ENCODE measurements at places on chromosomes 16 and 17. TPM values are rescaled to one million over a fixed set of nuclear protein-coding genes. Genes with fewer than 3 reads are reported as not detected.

The ARL17B gene
- total RNA-seq: 18.8 TPM

The ABCC11 gene
- total RNA-seq: not detected

The TMEM114 gene
- total RNA-seq: 0.52 TPM

The SMIM36 gene
- not detected for total RNA-seq

The CTRL gene
- total RNA-seq: 8.0 TPM

DNA sequence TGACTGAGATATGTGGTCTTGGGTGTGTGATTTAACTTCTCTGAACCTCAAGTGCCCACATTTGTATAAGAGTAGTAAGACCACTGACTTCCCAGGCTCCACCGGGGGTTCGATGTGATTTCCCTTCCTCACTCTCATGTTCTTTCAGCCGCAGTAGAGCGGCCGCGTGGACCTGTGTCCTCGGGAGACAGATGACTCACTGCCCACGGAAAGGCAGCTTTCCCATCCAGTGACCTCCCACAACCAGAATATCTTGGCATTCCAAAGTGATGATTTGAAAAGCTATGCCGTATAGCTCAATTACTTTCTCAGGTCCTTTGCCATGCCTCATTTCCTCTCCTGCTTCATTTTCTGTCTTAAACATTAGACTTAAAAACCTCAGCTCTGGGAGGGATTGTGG lies 73.6 kb downstream of the IL21R start:
- no peak overlapping the region for H3K4me3 ChIP-seq
- peaks cover 42% of the 10 kb centered on the region for H3K36me3 ChIP-seq
- H3K27ac ChIP-seq: no peak overlapping the region
- no peaks in the 10 kb centered on the region for H3K4me1 ChIP-seq

GRCh38 chr17:33028061-33028460 lies 36.4 kb downstream of the SPACA3 start:
- DNase-seq: no peak
- H3K27me3 ChIP-seq: no peaks in the 10 kb centered on the region
- no peak overlapping the region for H3K4me3 ChIP-seq
- H3K27ac ChIP-seq: no peak overlapping the region

- 0 out of 2 replicates have a peak overlapping the region, but pooled peaks have one; percentile 55 for H3K27ac ChIP-seq
- H3K4me3 ChIP-seq: no peak overlapping the region
- H3K4me1 ChIP-seq: no peaks in the 10 kb centered on the region
- no peaks in the 10 kb centered on the region for H3K36me3 ChIP-seq
- no peak for DNase-seq
These were observed 2.6 kb downstream of the SPNS3 start for GRCh38 chr17:4436381-4436780.

GRCh38 chr17:332558-333322 lies 19.9 kb downstream of the RPH3AL start:
- peaks cover 16% of the 10 kb centered on the region for H3K4me1 ChIP-seq
- H3K27me3 ChIP-seq: no peaks in the 10 kb centered on the region
- H3K27ac ChIP-seq: no peak overlapping the region
- no peak overlapping the region for H3K4me3 ChIP-seq

DNA sequence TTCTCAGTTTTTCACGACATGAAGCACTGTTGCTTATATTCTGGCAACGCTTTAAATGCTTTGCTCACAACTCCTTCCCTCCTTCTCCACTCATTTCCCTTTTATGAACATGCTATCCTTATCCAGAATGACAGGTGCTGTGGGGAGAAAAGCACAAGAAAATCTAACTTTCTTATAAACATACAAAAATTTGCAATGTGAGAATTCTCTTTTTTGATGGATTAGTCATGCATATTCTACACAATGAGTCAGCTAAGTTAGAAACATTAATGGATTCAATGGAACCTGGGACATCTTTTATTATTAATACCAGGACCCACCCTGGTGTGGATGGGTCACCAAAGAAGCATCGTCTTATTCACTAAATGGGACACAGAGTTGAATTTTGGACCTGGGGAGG lies 234.6 kb upstream of the CDH5 start:
- H3K4me3 ChIP-seq: no peak overlapping the region
- H3K27ac ChIP-seq: no peak overlapping the region

GRCh38 chr17:82105882-82106687 lies 8.0 kb upstream of the FASN start:
- H3K27me3 ChIP-seq: 0 out of 2 replicates have a peak, but pooled peaks cover 4% of the 10 kb centered on the region
- H3K4me3 ChIP-seq: peak overlapping the region; percentile 26
- no peak overlapping the region for H3K27ac ChIP-seq
- DNase-seq: peak; percentile 89
- H3K4me1 ChIP-seq: peaks cover 33% of the 10 kb centered on the region

DNA sequence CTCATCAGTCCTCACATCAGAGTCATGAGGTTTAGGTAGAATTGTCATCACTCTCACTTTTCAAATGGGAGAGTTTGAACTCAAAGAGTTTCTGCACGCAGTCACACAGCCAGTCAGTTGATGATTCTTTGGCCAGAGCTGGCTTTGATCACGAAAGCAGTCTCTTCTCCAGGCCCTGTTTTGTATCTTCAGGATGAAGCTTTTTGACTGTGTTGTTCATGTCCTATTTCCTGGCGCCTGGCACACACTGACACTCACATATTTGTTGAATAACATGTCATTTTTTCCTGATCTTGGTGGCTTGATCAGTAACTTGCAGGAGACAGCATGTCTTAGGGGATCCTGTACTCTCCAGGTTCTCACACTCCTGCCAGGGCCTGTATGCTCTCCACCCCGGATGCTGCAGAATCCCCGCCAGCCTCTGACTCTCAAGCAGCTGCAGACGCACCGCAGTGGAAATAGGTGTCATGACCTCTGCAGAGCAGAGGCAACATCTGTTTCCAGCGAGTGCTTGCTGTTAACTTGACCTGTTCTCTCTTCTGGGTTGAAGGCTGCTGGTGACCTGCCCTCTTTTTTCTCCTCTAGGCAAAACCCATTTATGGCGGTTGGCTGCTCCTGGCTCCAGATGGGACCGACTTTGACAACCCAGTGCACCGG lies 33.0 kb downstream of the MPRIP start:
- H3K27ac ChIP-seq: no peak overlapping the region
- no peaks in the 10 kb centered on the region for H3K4me1 ChIP-seq
- H3K27me3 ChIP-seq: no peaks in the 10 kb centered on the region
- H3K36me3 ChIP-seq: no peaks in the 10 kb centered on the region
- no peak overlapping the region for H3K4me3 ChIP-seq

DNA sequence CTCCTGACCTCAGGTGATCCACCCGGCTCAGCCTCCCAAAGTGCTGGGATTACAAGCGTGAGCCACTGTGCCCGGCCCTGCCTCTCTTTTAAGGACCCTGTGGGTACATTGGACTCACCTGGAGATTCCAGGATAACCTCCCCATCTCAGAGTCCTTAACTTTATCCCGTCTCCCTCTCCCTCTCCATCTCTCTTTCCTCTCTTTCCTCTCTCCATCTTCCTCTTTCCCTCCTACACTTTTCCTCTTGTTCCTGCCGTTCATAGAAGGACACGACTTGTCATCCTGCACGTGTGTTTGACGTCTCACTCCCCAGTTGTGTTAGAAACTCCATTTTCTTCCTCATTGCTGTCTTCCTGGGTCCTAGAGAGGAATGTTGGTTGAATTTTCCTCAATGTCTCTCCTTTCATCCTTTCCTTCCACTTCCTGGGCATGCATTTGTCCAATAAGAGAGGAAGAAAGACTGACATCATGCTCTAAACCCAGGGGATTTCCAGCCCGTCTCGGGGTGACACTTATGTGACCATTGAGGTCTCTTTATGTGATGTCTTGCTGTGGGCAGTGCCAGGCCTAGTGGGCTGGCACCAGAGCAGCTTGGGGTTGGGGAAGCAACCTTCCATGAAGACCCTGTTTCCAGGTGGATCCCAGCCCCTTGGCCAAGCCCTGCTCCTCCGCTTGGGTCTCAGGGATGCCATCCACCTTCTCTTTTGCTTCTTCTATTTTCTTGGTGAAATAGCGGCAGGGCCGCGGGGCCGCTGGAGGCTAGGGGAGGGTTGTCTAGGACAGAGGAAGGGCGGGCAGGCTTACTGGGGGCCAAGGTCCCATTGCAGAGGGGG lies 39.8 kb upstream of the IRF8 start:
- no peak overlapping the region for H3K27ac ChIP-seq
- H3K4me1 ChIP-seq: no peaks in the 10 kb centered on the region
- H3K36me3 ChIP-seq: no peaks in the 10 kb centered on the region
- no peak overlapping the region for H3K4me3 ChIP-seq
- H3K27me3 ChIP-seq: no peaks in the 10 kb centered on the region
- DNase-seq: no peak

GRCh38 chr17:3037259-3037658 lies 26.1 kb downstream of the OR1D5 start:
- no peaks in the 10 kb centered on the region for H3K36me3 ChIP-seq
- no peaks in the 10 kb centered on the region for H3K27me3 ChIP-seq
- H3K27ac ChIP-seq: no peak overlapping the region
- no peak for DNase-seq
- H3K4me3 ChIP-seq: no peak overlapping the region

- no peaks in the 10 kb centered on the region for H3K4me1 ChIP-seq
- no peak overlapping the region for H3K4me3 ChIP-seq
- no peak overlapping the region for H3K27ac ChIP-seq
- H3K27me3 ChIP-seq: no peaks in the 10 kb centered on the region
These were observed 302.9 kb downstream of the CPPED1 start for GRCh38 chr16:12500771-12501170.

DNA sequence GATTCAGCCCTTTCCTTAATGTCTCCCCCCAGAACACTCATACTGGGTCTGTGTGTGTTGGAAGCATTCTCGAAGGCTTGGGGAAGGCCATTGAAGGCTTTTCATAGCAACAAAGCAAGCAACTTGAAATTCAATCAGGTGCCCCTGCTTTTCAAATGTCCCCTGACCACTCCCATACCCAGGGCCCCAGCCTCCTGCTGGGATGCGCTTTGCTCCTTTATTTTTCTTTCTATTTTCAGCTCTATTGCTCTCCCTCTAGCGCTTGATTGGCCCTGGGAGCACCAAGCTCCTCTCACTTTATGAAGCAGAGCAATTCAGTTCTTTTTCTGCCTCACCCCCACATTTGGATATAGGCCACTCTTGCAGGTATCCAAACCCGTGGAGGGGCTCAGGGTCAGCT lies 92.0 kb downstream of the WSCD1 start:
- no peaks in the 10 kb centered on the region for H3K36me3 ChIP-seq
- H3K4me3 ChIP-seq: peak overlapping the region; percentile 19
- no peaks in the 10 kb centered on the region for H3K27me3 ChIP-seq
- peak; percentile 59 for DNase-seq
- H3K27ac ChIP-seq: peak overlapping the region; percentile 83

DNA sequence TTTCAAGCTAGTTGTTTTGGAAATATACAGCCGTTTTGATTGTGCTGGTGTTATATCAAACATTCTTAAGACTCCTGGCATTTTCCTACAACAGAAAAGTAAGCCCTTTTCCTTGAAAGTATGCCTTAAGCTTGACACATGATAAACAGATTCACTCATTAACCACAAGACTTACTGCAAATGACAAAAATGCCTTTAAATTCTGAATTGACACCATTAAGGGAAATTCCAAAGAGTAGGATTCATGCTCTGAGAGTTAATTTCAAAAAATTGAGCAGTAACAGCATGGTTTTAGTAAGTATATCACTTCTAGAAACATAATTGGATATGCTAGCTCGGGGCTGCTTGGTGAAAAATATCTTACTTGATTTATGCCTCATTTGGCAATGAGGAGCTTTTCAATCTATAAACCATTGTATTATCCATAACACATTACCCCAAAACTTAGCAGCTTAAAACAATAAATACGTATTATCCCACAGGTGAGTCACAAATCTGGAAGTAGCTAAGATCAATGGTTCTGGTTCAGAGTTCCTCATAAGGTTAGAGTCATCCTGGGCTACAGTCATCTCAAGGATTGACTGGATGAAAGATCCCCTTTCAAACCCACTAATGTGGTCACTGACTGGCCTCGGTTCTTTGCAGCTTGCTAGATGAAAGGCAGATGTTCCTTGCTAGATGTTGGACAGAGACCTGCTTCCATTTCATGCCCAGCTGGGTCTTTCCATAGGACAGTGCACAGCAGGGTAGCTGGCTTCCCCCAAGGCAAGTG lies 8.2 kb upstream of the PHAF1 start:
- H3K4me3 ChIP-seq: no peak overlapping the region
- no peak for DNase-seq
- no peak overlapping the region for H3K27ac ChIP-seq
- no peaks in the 10 kb centered on the region for H3K4me1 ChIP-seq
- no peaks in the 10 kb centered on the region for H3K36me3 ChIP-seq

GRCh38 chr16:84732674-84733352 lies 33.0 kb downstream of the USP10 start:
- peak overlapping the region; percentile 94 for H3K27ac ChIP-seq
- no peak for DNase-seq
- no peaks in the 10 kb centered on the region for H3K36me3 ChIP-seq
- no peak overlapping the region for H3K4me3 ChIP-seq
- peaks cover 84% of the 10 kb centered on the region for H3K4me1 ChIP-seq

DNA sequence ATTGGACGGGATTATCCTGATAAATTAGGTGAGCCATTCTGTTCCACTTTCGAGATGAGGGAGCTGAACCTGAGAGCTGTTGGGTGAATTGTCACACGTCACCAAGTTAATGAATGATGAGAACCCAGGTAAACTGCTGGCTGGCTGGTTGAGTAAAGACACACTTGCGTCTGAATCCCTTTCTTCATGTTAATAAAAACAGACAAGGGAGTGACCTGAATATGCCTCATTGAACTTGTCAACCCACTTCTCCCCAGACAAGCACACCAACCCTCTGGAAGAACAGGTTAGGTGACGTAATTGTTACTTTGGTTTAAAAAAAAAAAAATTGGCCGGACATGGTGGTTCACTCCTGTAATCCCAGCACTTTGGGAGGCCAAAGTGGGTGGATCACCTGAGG lies 400.9 kb upstream of the CDH5 start:
- H3K27ac ChIP-seq: no peak overlapping the region
- no peak overlapping the region for H3K4me3 ChIP-seq
- no peaks in the 10 kb centered on the region for H3K4me1 ChIP-seq

- DNase-seq: no peak
- no peaks in the 10 kb centered on the region for H3K4me1 ChIP-seq
- H3K27ac ChIP-seq: no peak overlapping the region
- H3K36me3 ChIP-seq: no peaks in the 10 kb centered on the region
These were observed 905.0 kb upstream of the RBFOX1 start for GRCh38 chr16:6427621-6428020.

- no peaks in the 10 kb centered on the region for H3K4me1 ChIP-seq
- DNase-seq: no peak
- H3K27ac ChIP-seq: no peak overlapping the region
- no peaks in the 10 kb centered on the region for H3K36me3 ChIP-seq
- no peak overlapping the region for H3K4me3 ChIP-seq
- no peaks in the 10 kb centered on the region for H3K27me3 ChIP-seq
These were observed 962.1 kb upstream of the EEF2KMT start for GRCh38 chr16:6059671-6060070.

Measured in GM23338 (cell line).